Retinal pigment epithelial cell (primary cell): ENCODE measurements at places on chromosomes 12 and 14.

DNA sequence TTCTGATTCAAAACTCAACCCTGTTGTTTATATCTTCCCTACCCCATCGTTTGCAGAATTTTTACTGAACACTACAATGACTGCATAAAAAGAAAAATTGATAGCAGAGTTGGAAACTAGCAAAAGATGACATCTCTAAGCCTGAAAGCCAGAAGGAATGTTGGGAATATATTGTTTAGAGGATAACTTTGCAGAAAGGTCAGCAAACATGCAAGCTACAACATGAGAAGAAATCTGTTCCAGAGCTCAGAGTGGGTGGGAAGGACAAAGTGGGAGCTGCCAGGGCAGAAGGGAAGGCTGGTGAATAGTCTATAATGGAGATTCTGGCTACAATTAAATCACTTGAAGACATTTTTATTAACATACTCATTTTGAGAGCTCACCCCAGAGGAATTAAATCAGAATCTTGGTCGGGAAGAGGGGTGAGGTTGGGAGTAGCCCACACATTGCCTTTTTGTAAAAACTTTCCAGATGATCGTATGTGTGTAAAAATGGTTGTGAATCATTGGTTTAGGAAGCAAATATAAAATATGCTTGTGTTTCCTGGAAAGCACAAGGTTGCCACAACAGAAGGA lies 574.8 kb downstream of the FLRT2 start:
- DNase-seq, result no peak

DNA sequence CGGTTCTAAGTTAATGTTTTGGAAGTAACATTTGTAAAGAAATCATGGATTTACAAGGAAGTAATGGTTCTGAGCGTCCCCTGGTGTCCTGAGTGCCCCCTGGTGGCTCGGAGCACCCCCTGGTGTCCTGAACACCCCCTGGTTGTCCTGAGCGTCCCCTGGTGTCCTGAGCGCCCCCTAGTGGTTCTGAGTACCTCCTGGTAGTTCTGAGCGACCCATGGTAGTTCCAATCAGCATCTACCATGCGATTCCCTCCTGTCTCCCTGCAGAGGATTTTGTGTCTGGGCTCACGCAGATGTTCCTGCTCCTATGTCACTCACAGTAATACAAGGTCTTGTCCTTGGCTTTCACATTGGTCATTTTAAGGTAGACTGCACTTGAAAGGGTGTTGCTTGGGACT lies 1352.9 kb downstream of the TMEM121 start:
- no peak for DNase-seq

DNA sequence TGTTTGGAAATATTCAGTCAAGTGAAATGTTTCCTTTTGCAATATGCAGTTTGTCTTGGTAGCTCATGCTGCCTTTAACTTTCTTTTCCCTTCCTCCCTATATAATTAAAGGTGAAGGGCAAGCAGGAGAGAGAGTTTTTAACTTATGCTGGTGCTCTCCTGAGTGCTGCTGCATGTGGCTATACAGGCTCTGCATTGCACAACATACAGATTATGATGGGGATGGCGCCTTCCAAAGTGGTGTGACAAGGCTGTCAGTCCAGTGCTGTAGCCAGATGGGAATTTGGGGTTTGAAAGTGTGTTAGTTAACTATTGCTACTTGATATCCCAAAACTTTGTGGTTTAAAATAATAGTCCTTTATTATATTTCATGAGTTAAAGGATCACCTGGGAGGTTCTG lies 199.0 kb downstream of the ATP23 start:
- DNase-seq, result no peak

DNA sequence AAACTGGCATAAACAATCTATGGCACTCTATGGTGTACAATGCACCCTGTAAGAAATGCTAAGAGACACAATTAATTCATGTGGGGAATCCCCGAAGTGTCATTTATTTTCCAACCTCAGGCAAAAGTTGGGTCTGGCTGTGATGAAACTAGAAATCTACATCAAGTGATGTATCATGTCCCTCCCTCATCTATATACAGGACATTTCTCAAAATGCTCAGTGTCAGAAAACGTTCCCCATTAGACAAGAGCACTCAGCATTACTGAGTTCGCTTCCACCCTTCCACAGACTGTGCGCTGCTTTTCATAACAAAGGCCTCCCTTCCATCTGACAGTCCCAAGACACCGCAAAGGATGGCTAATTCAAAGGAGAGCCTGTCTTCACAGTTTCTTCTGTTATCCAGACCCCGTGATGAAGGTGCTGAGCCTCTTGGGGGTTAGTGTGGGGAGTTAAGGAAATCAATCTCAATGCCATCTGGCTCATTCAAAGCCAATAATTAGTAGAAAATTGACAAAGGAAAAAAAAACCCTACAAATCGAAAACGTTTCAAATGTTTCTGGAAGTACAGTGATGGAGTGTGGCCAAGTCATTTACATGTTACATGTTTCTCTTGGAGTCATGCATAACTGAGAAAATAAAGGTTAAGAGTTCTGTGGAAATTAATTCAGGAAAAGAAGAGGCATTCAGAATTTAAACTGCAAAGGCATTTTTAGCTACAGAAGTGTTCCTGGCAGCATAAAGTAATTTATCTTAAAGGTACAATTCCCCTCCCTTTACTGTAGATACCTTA lies 7.5 kb downstream of the CCDC88C start:
- DNase-seq, result no peak

- DNase-seq, result no peak
These were observed 149.0 kb upstream of the SEL1L start for GRCh38 chr14:81682701-81683100.

DNA sequence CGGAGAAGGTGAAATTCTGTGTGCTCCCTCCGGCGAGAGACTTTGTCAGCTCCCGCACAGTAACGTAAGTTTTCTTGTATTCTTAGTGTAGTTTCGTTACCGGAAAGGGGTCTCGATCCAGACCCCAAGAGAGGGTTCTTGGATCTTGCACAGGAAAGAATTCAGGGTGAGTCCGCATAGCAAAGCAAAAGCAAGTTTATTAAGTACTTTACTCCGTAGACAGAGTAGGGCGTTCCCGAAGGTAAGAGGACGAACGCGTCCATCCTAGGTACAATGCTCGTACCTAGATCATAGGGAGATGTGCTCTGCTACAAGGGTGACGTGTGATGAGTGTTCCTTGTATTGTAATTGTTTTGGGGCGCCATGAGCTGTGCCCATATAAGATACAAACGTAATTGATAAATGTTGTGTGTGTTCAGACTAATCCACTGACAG lies 293 bp downstream of the IFI27L1 start:
- DNase-seq, result no peak
